ENCODE measurements at places on chromosomes 7 and 10. TPM values are rescaled to one million over a fixed set of nuclear protein-coding genes. Genes with fewer than 3 reads are reported as not detected.

FGFR2 gene
- not detected for total RNA-seq

GPR158 gene
- not detected for total RNA-seq

SNX13 gene
- total RNA-seq: 25.5 TPM

ST8SIA6 gene
- total RNA-seq: not detected

NXPH1 gene
- not detected for total RNA-seq

TDRD1 gene
- 0.27 TPM for total RNA-seq

CYP2C8 gene
- 0.21 TPM for total RNA-seq

HOXA2 gene
- not detected for total RNA-seq

GRID2IP gene
- 0.40 TPM for total RNA-seq

CALHM3 gene
- total RNA-seq: 0.10 TPM

TMEM140 gene
- 3.0 TPM for total RNA-seq
